ENCODE measurements at places on chromosomes 4 and X. TPM values are rescaled to one million over a fixed set of nuclear protein-coding genes. Genes with fewer than 3 reads are reported as not detected.

Gene DGKK
- total RNA-seq: not detected

Gene GUCY1B1
- total RNA-seq: 12.9 TPM

Gene BST1
- total RNA-seq: 7.7 TPM

Gene GPR119
- total RNA-seq: not detected

Gene RAB41
- total RNA-seq: not detected

Gene ADH1A
- total RNA-seq: not detected

Gene GAGE2A
- total RNA-seq: not detected

Gene SSX2B
- total RNA-seq: not detected

Gene IQSEC2
- 13.0 TPM for total RNA-seq

Gene CXCL10
- not detected for total RNA-seq

Gene DMD
- 35.7 TPM for total RNA-seq

Gene SPACA5B
- not detected for total RNA-seq

Gene PRKX
- 15.8 TPM for total RNA-seq

Gene DUSP9
- total RNA-seq: 0.34 TPM

Gene TIGD4
- total RNA-seq: not detected

Gene SERTM2
- not detected for total RNA-seq

Gene STPG2
- total RNA-seq: 0.22 TPM

Gene FMR1NB
- not detected for total RNA-seq

Gene TMEM165
- 283 TPM for total RNA-seq

Gene HHIP
- 0.38 TPM for total RNA-seq

Gene CENPVL2
- not detected for total RNA-seq

Gene ADRA2C
- 5.5 TPM for total RNA-seq

Gene MTMR8
- total RNA-seq: 2.1 TPM

Gene DIPK2B
- total RNA-seq: 36.0 TPM

Gene ATOH1
- not detected for total RNA-seq

Gene RHOXF2B
- total RNA-seq: not detected

Gene MAGEE2
- total RNA-seq: not detected
